ENCODE measurements at places on chromosomes 16 and 17. TPM values are rescaled to one million over a fixed set of nuclear protein-coding genes. Genes with fewer than 3 reads are reported as not detected.

C1QTNF1 gene
- 2.2 TPM for total RNA-seq

GRCh38 chr17:31740611-31741082, 118.4 kb downstream of the COPRS start:
- DNase-seq: no peak

- no peak for DNase-seq
Measured at GRCh38 chr16:47848421-47849109, 307.2 kb downstream of the ABCC12 start.

PTX4 gene
- total RNA-seq: 0.05 TPM

DNA sequence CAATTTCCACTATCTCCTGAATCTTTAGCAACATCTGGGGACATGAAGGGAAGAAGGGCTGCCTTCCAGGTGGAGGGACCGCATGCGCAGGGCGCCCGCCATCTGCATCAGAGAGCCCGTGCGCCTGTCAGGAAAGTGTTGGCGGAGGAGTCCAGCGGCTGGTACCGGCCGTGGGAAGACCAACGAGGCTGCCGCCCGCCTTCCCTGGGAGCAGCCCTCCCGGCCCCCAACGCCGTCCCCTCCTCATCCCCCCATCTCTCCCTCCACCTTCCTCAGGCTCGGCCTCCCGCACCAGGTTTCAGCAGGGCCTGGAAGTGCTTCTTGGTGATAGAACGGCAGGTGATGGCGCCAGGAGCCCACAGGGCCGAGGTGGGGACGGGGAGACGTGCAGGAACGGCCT, 8.8 kb downstream of the CLCN7 start:
- DNase-seq: no peak

AGRP gene
- 0.09 TPM for total RNA-seq

SPN gene
- 48.7 TPM for total RNA-seq

DOC2B gene
- 2.9 TPM for total RNA-seq

GRIN2A gene
- total RNA-seq: 1.1 TPM

AIPL1 gene
- total RNA-seq: 0.05 TPM

- DNase-seq: no peak
Measured at GRCh38 chr17:45042346-45043120, 8.9 kb downstream of the DCAKD start.

- DNase-seq: no peak
Measured at GRCh38 chr17:28118362-28118761, 75.9 kb downstream of the NLK start.

DNA sequence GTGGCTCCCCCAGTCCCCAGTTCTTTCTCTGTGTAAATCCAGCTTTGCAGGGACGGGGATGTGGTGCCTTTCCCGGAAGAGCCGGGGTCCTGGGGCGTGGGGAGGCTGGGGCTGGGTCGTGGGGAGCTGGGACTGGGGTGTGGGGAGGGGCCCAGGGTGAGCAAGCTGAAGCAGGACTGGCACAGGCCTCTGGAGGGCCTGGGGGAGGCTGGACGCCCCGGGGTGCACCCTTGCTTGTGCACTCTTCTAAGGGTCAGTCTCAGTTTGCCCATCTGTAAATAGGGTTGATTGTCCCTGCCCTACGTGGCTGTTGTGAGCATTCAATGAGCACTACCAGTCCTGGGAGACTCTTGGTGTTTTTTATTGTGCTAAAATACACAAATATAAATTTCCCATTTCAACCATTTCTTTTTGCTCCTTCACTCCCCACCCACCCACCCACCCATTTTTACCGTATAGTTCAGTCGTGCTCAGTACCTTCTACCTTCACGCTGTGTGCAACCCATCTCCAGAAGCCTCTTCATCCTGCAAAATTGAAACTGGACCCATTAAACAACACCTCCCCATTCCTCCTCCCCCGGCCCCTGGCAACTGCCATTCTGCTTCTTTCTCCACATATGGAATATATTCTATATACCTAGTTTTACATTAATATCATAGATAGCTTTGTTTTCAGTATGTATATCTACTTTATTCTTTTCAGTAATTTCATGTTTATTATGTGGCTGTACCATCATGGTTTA, 7.8 kb upstream of the TBC1D3B start:
- DNase-seq: no peak

GRCh38 chr16:5461141-5461540, 363.5 kb upstream of the EEF2KMT start:
- DNase-seq: no peak
